ENCODE measurements at places on chromosomes 2 and 18.

DNA sequence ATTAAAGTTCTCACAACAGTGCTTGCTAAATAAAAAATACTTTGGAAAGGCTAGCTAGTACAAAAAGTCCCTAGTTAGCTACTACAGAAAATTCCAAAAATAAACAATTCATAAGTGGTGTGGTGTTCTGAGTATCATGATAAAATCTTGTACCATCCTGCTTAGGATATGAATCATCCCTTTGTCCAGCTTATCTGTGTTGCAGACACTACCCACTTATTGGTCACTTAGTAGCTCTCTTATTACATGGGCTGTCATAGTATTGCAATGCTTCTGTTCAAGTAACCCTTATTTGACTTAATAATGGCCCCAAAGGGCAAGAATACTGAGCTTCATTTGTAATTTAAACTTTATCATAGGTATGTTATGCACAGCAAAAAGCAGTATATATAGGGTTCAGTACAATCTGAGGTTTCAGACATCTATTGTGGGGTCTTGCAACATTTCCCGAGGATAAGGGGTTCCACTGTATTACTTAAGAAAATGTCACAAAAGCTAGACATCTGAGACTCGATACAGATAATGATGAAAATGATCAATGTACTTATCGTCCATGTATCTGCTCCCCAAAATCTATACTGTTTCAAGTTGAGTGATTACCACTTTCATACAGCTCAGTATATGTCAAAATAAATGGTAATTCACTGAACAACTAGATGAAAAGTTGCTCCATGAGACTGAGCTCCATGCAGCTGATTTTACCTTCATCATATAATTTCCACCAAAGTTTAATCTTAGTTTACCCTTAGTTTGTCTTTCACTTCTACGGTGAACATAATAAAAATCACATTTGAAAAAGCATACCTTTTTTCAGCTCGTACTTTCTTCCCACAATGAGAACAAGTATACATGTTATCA, 93.8 kb downstream of the C2orf74 start:
- DNase-seq: no peak

DNA sequence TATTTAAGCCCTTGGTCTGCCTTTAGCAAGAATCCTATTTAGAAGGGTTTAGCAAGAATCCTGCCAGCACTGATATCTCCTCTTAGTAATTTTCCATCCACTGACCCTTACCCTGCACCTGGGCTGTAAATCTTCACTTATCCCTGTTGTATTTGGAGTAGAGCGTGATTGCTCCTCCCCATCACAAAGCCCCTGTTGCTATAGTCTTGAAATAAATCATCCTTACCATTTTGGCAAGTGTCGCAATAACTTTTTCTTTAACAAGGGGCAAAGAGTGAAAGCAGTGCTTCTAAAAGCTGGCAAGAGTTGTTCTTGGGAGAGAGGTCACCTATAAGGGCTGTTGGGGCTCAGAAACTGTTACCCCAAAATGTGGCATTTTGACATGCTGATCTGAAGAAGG, 3.7 kb upstream of the SCTR start:
- DNase-seq: no peak

DNA sequence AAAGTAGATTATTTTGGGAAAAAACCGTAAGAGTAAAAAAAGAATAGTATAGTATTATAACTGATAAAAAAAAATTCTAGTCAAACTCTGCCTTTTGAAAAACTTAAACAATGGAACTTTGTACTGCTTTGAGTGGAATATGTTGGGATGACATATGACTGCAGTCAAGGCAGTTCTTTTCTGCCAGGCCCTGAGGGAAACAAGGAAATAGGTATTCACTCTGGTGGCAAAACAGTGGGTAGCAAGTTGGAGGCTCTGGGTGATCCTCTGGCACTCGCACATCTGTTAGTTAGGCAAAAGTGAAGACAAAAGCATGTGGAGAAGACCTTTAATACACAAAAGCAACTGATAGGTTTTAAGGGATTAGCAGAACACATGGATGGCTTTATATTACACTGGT, 102.2 kb downstream of the ARHGEF33 start:
- DNase-seq: no peak

GRCh38 chr2:27071990-27072830, 756 bp upstream of the OST4 start:
- peak; percentile 28 for DNase-seq

Data from NT2/D1 (cell line).